ENCODE measurements at places on chromosomes 3 and 15.

DNA sequence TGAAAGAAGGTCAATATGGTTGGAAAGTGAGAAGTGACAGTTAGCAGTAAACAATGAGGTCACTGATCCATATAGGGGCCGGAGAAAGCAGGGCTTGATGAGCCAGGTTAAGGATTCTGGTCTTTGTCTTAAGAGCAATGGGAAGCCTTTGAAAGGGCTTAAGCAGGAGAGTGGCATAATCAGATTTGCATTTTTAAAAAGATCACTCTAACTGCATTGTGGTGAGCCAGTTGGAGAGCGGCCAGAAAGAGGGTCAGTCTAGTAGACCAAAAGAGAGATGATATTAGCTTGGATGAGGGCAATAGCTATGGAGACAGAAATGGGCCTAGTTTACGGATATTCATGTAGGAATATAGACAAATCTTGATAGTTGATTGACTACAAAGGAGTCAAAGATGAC lies 46.6 kb downstream of the CPNE4 start:
- DNase-seq, result no peak

GRCh38 chr15:100780208-100780800 lies 99.3 kb upstream of the ALDH1A3 start:
- no peak for DNase-seq

GRCh38 chr15:48501208-48501607 lies 144.3 kb downstream of the FBN1 start:
- no peak for DNase-seq

DNA sequence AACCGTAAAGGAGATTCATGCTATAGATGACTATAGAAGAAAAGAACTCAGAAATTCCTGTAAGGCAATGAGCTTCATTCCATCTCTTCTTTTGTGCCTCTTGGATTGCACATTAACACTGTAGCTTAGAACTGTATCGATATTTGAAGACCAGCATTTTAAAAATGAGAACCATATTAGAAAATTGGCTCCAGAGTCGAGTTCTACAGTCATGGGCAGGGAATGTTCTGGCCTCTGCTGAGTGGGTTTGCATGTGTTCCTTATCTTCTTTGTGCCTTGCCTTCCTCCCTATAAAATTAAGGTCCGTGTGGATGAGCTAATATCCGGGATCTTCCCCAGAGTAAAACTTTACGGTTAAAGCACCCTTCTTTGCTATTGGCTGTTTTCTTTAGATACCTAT lies 77.4 kb upstream of the PLCL2 start:
- DNase-seq, result no peak

DNA sequence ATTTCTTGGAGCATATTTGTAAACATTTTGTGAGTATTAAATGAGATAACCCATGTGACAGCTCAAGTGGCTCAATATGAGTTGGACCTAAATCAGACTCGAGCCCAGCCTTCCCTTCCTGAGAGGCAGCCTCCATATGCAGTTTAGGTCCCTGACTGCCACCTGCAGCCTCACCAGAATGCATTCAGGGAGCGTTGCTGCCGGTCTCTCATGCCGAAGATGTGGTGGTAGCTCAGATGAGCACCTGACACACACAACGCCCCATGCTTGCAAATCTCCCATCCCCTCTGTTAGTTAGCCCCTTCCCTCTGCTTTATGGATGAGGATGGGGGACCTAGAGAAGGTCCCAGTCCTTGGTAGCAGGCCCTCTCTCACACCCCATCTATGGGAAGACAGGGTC lies 9.2 kb downstream of the ST6GAL1 start:
- DNase-seq, result no peak

GRCh38 chr3:177109688-177110330 lies 87.5 kb downstream of the TBL1XR1 start:
- DNase-seq, result no peak

DNA sequence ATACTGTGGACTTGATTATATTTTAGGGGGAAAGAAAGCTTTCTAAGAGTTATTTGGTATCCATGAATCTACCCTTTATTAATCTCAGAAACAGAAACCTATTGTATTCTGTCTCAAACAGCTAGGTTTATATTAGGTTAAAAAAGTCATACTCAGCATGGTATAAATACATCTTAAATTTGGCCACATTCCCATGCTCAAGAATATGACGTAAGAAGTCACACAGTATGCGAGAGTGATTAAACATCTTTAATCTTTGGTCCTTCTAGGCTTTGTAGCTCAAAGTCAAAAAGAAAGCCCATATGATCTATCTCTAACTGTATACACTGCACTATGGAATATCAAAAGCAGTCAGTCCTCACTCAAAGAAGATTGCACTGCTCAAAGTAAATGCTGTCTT lies 131.4 kb downstream of the EPHA3 start:
- no peak for DNase-seq

GRCh38 chr3:23162934-23163333 lies 40.2 kb upstream of the UBE2E2 start:
- DNase-seq, result no peak

DNA sequence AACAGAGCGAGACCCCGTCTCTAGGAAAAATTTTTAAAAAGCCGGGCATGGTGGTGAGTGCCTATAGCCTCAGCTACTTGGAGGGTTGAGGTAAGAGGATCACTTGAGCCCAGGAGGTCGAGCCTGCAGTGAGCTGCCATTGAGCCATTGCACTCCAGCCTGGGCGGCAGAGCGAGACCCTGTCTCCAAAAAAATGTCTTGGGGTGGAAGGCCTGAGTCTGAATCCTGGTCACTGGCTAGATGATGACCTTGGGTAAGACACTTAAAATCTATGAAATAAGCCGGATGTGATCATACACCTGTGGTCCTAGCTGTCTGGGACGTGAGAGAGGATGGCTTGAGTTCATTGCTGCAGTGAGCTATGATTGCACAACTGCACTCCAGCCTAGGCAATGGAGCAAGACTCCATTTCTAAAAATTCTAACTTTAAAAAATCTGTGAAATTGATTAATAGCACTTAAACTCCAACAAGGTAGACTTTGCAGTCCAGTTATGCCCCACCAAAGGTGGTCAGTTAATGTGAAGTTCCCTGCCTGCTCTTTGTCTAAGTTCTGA lies 157.3 kb upstream of the UMPS start:
- no peak for DNase-seq

GRCh38 chr3:84906065-84906464 lies 52.7 kb upstream of the CADM2 start:
- no peak for DNase-seq

GRCh38 chr15:87672309-87673288 lies 583.9 kb downstream of the NTRK3 start:
- no peak for DNase-seq

- no peak for DNase-seq
These were observed 32.2 kb upstream of the TPRG1 start for GRCh38 chr3:189139611-189139940.

DNA sequence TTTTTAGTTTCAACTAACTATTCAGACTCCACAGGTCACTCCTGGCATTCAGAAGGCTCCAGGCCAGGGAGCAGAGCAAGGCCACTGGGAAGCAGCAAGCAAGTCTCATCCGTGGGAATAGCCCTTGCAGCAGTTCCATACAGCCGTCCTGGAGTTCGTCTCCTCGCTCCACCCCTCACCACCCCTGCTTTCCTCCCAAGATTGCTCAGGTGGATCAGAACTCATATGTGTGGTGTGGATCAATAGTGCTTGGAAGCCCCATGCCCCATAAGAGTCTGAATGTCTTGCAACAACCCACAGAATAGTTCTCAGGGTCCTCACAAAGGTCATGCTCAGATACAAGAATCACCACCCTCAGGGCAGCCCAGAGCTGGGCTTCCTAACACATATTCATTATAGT lies 44.5 kb downstream of the SUSD5 start:
- no peak for DNase-seq

DNA sequence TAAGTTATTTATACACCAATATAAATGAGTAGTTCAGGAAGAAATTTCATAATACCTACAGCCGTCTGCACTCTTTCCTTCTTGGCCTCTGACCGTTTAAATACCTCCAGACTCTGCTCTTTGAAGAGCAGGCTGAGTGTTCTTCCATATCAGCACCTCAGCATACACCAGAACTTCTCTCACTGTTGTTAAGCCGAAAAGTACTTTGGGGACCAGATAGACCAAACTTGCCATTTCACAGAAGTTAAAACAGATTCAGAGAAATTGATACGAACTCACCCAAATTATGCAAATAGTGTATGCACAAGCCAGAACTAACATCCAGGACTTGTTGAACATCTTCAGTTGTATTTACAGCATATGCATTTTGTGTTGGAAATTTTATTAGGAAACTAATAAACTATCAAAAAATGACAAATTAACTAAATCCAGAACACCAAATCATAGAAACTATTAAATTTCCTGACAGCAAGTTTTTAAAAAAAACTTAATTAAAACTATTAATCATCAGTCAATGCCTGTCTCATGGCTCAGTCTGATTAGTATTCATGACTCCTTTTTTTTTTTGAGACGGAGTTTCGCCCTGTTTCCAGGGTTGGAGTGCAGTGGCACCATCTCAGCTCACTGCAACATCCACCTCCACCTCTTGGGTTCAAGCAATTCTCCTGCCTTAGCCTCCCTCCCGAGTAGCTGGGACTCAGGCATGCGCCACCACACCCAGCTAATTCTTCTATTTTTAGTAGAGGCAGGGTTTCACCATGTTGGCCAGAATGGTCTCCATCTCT lies 24.1 kb downstream of the CGGBP1 start:
- no peak for DNase-seq

DNA sequence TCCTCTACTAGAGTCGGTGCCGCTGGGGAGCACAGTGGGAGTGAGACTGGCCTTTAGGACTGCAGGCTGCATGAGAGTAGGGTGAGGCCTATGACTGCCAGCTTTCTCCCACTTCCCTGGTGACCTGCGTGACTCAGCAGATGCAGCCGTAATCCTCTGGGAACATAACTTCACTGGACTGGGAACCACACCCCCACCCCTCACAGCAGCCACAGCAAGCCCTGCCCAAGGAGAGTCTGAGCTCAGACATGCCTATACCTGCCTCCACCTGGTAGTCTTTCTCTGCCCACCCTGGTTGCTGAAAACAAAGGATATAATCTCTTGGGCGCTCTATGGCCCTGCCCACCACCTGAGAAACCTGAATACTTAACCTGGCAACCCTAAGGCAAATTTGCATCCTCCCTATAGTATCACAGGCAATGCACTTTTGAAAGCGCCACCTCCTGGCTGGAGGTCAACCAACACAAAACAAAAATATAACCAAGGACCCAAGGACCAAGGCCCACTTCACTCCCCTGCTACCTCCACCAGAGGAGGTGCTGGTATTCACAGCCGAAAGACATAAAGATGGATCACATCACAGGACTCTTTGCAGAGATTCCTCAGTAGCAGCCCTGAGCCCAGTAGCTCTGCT lies 308.9 kb downstream of the CTNNB1 start:
- peak; percentile 3 for DNase-seq

- no peak for DNase-seq
These were observed 756.6 kb upstream of the ARPP21 start for GRCh38 chr3:34882764-34883163.

DNA sequence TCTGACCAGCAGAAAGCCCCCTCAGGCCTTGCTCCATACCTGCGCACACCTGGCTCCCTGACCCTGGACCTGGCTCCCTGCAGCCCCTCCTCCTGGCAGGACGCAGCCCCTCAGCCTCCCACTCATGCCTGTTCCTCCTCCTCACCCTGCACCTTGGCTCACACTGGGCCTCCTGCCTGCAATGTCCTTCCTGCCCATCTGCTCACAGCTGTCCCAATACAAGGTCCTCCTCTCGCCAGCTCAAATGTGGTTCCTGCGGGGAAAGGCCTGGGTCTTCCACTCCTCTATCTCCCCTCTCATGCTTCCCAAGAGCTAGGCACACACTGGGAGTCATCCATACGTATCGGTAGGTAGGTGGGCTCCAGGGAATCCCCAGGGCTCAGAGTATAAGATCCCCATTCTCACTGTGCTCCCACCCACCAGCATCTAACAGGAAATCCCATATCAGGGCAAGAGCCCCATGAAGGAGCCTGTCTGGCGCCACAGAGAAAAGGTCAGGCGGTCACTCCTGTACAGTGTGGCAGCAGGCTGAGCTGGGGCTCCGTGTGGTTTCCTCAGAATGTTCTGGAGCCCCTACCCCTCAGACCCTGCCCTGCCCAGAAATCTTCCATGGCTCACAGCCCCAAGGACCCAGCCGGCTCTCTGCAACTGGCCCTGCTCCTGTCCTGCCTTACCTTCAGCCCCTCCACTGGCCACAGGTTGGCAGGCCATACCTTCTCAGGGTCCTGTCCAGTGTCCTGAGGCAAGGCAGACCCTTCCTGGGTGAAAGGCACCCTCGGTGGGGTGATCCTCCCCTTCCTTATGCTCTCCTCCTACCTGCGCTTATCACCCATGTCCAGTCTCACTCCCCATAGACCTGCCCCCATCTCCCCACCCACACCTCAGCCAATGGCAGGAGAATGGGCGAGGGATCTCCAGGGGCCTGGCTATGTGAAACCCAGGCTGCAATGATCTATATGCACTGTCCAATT lies 10.9 kb downstream of the PLCD1 start:
- no peak for DNase-seq

DNA sequence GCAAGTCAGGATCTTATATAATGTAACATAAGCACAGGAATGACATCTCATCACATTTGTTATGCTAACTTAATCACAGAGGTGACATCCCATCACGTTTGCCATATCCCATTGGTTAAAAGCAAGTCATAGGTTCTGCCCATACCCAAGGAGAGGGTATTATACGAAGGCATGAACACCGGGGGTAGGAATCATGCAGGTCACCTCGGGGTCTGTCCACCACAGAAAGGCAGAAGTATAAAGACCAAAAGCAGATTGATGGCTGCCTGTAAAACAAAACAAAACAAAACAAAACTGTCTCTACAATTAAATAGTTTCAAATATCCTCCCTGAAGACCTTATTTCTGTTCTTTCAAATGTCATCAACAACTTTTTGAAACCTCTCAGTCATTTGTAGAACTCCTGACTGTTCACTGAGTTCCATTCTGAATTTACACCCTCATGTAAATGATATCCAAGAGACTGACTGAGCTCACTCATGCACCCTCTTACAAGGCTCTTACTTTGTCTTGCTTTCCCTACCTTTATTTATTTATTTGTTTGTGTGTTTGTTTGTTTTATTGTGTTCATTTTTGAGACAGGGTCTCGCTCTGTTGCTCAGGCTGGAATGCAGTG lies 22.7 kb upstream of the ZNF639 start:
- no peak for DNase-seq

DNA sequence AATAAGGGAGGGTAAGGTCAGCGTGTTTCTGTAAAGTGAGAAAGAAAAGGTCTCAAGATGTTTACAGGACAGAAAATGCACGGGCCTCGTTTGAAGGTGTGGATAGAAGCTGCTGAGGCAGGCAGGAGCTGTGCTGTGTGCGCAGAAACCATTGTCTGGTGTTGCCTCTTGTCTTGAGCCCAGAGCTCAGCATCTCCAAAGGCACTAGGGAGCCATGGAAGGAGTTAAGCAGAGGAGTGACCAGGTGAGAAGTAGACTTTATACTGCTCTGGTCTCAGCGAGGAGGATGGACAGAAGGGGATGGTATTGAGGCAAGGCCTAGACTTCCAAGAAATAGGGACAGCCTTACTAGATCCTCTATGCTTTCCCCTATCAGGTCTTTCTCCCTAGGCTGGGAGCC lies 13.0 kb downstream of the CAND2 start:
- no peak for DNase-seq

- DNase-seq, result no peak
These were observed 39.2 kb upstream of the CTSH start for GRCh38 chr15:78984041-78984440.
